Upper lobe of left lung (tissue), 6 donors: ENCODE measurements at places on chromosomes 5 and 9. TPM values are rescaled to one million over a fixed set of nuclear protein-coding genes. Genes with fewer than 3 reads are reported as not detected.

The NUTM2F gene
- not detected for total RNA-seq

The NFIB gene
- total RNA-seq = 67.1 TPM

The ADAMTS19 gene
- not detected for total RNA-seq

The EPB41L4A gene
- total RNA-seq = 40.6 TPM

The OMD gene
- total RNA-seq = 8.1 TPM

The GPR151 gene
- total RNA-seq = not detected

The NR2F1 gene
- 29.4 TPM for total RNA-seq

The SLCO6A1 gene
- total RNA-seq = not detected

The ADRB2 gene
- total RNA-seq = 38.0 TPM

The GABRP gene
- not detected for total RNA-seq

The LRRTM2 gene
- total RNA-seq = 0.29 TPM

The TMEM252 gene
- not detected for total RNA-seq

The PHF24 gene
- 0.67 TPM for total RNA-seq

The CYSRT1 gene
- total RNA-seq = 2.0 TPM

The ANKRD18A gene
- total RNA-seq = 11.5 TPM

The AQP7 gene
- 2.2 TPM for total RNA-seq

The IFNA13 gene
- not detected for total RNA-seq

The RASEF gene
- 90.0 TPM for total RNA-seq
